ENCODE measurements at places on chromosomes 13 and 19.

DNA sequence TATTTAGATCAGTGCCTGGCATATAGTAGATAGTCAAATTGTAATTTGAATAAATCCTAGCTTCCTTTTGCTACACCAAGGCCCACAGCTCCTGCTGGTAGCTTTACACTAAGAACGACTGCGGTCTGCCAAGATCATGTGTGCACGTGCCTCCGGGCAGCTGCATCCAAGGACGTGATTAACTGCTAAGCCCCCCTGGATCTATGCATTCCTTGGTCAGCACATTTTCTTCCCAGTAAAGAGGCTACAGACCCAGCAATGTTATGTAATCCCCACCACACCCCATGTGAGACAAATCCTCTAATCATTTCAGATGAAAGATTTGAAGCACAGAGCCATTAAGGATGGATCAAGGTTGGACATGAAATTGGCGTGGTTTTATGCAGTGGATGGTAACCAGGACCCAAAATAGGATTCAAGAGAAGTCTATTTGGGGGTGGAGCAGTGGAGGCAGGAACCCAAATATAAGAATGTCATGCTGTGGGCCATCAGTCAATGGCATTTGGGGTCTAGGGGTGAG is 65.2 kb upstream of the PEG3 start:
- no peak for DNase-seq

DNA sequence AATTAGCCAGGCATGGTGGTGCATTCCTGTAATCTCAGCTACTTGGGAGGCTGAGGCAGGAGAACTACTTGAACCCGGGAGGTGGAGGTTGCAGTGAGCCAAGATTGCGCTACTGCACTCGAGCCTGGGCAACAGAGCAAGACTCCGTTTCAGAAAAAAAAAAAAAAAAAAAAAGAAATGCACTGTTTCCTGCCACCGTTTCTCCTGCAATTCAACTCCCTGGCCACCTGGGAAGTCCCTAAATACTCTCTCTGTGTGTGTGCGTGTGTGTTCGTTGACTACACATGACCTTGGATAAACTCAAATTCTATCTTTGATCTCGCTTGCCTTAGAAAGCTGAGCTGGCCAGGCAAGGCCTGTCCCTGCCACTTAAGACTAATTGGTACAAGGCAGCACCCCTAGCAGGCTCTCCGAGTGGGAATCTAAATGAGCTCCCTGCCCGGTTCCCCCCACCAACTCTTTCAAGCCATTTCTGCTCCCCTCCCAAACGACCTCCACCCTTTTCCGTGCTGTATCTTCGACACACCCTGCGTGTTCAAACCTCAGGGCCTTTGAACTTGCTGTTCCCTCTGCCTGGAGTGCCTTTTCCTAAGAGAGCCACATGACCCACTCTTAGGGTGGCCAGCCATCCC is 5.2 kb upstream of the BCAT2 start:
- peak; percentile 35 for DNase-seq

DNA sequence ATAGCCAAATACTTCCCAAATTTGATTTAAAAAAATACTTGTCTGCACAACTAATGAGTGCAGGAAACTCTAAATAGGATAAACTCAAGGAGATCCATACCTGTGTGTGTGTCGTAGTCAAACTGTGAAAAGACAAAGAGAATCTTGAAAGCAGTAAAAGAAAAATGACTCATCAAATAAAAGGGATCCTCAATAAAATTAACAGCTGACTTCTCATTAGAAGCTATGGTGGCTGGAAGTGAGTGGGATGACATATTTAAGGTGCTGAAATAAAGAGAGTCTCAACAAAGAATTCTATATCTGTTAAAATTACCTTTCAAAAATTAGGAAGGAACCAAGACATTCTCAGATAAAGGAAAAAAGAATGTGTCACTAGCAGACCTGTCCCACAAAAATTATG is 13.7 kb downstream of the RNASEH2B start:
- no peak for DNase-seq

DNA sequence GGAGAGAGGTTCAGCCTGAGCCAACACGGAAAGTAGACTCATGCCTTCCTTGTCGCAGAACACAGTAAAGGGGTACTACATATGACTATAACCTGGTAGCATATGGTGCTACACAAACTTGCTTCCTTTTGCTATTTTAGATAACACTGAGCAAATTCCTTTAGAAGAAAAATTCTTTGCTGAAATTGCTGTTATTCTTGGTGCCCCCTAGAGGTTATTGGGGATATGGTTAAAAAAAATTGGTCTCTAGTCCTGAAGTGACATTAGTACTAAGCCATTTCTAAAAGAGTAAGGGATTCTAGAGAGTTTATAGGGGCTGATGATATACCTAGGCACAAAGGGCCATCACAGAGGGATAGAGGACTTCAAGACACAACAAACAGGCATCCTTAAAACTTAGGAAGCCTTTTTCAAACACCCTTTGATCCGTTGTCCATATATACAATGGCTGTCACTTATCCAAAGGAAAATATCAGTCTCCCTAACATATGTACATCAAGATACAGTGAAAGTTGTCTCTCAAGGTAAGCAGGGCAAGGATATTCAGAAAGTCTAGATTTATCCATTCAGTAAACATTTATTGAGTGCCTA is 13.9 kb upstream of the HS6ST3 start:
- no peak for DNase-seq

GRCh38 chr13:83153848-83154247 is 728.4 kb downstream of the SLITRK1 start:
- DNase-seq: no peak

DNA sequence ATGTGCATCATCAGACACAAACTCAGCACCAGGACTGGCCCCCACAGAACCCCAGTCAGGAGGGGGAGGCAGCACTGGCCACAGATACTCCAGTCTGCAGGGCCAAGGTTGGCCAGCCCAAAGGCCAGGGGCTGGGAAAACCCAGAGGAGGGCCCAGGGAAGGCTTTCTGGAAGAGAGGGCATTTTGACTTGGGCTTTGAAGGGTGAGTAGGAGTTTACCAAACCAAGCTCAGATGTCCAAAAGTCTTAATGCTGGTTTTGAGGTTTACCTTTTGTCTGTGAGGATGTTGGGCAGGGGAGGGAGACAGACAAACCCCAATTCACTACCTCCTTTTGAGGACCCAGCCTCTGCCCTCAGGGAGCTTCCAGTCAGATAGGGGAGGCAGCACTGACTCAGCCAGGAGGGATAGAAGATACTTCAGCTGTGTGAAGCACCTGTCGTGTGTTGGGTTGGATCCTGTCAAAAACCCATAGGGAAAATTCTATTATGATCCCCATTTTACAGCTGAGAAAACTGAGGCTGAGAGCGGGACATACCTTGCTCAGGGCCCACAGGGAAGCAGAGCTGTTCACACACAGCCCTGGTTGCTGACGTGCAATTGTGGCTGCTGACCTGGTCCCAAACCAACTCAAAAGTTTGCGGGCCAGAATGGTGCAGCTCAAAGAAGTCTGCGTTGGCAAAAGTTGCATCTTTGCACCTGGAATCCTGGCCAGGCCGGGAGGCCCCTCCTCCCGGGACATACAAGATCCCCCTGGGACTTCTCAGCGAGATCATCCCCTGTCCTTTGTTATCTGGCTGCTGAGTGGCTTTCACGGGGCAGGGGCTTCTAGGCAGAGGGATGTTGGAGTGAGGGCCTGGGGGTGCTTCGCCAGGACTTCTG is 13.1 kb downstream of the CILP2 start:
- DNase-seq: no peak

DNA sequence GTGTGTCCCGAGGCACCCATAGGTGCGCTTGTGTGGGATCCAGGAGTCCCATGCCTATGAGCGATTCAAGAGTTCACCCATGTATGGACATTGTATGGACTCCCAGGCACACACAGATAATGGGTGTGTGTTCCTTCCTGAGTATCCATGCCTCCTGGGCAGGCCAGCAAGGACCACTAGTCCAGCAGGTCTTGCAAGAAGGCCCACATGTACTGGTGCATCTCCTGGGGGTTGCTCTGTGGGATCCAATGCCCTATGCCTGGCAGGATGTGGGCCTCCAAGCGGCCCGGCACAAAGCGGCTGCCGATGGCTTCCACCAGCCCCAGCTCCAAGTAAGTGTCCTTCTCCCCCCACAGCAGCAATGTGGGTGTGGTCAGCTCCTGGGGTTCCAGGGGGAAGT is 5.0 kb downstream of the EPHX3 start:
- no peak for DNase-seq

DNA sequence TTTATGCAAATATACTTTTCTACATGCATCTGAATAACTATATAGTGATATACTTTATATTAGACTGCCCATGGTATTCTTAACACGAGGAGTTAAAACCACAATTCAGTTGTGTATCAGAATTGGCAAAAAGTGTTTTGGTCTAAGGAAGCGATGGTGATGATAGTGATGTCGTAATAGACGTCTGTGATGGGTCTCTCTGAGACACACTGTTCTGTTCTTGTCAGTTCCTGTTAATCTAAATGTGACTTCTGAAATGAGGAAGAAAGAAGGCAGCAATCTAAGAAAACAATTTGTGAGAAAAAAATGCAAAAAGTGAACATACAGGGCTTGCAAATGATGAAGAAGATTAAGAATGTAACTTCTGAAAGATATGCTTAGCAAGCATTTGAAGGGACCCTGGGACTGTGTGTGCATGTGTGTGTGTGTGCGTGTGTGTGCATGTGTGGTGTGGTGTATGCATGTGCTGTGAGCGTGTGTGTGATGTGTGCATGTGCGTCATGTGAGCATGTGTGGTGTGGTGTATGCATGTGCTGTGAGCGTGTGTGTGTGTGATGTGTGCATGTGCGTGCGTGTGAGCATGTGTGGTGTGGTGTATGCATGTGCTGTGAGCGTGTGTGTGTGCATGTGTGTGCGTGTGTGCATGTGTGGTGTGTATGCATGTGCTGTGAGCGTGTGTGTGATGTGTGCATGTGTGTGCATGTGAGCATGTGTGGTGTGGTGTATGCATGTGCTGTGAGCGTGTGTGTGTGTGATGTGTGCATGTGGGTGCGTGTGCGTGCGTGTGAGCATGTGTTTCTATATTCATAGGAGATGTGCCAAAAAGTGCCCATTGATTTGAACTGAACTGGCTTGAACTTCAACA is 131.8 kb downstream of the IRS2 start:
- no peak for DNase-seq

- peak; percentile 45 for DNase-seq
These were observed 106.0 kb downstream of the RAP2A start for GRCh38 chr13:97539651-97540610.

DNA sequence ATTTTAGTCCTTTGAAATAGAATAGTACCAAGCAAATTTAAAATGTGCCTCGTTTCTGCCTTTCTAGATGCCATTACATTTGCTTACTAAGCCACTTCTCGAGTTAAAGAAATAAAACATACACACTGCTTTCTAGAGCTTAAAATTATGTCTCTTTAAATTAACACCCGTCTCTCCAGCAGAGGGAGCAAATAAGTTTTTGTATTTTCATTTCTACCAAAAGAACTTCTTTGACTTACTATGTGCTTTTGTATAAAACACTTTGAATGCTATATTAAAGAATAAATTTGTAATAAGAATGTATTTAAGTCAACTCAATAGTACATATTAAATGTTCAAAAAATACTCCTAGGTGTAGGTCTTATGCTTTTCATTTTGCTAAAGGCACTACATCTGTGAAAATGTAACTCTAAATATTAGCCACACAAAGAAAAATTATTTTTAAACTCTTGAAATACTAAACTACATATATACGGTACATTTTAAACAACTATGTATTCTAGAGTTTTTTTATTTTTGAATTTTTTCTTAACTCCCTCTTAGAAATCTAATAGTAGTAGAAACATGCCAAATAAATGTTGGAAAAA is 269.3 kb upstream of the MIR17HG start:
- DNase-seq: no peak

DNA sequence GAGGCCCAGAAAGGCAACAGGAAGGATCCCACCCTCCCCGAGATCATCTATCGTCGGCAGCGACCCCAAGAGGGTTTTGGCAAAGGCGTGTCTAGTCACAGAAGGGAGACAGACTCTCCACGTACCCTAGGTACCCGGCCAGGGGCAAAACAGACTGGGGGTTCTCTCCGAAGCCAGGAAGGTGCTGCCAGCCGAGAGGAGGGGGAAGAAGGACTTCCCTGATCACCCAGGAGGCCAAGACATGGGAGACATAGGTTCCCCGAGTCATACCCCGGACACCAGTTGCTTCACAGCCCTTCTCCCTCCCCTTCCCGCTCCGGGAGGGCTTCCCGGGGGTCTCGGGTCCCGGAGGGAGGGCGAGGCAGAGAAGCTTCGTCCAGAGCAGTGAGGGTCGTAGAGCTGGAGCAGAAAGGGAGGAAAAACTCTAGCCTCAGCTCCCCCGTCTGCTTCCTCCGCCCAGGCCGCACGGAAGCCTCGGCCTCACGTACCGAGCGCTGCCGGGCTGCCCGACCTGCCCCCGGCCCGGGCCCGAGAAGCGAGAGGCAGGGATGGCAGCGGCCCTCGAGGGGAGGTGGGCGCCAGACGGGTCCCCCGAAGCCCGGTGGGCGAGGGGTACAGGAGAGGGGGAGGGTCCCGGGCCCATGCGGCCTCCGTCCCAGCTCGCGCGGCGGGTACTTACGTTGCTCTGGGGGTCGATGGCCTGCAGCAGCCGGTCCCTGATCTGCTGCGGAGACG is 644 bp downstream of the MED26 start:
- no peak for DNase-seq

- DNase-seq: no peak
These were observed 41.7 kb downstream of the ELL start for GRCh38 chr19:18480006-18480691.

- no peak for DNase-seq
These were observed 1042.9 kb downstream of the UQCRFS1 start for GRCh38 chr19:28170066-28170465.

GRCh38 chr19:44747739-44748425 is 626 bp upstream of the BCL3 start:
- DNase-seq: no peak

DNA sequence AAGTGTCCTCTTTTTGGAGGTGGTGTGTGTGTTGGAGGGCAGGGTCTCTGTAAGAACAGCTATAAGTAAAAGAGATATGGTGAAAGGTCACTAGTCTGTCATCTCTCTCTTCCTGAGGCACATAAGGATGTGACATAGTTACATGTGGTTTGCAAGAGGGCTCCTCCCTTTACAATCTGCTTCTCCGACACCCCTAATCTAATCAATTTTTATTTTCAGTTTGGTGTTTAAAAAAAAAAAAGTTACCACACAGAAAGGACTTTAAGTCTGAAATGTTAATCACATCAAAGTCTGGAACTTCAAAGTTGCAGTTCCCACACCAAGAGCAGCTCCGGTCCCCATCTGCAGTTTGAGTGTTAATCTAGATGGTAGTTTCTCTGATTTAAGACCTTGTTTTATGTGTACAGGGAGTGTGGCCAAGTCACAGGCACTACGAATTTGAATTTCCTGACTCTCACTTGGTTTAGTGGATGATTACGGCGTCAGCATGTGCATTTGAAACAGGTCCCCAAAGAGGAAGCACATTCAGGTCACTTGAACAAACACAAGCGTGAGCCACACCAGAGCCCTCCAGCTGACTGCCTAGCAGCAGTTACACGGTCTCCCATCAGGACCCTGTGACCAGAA is 53.1 kb downstream of the FOXO1 start:
- peak; percentile 75 for DNase-seq

DNA sequence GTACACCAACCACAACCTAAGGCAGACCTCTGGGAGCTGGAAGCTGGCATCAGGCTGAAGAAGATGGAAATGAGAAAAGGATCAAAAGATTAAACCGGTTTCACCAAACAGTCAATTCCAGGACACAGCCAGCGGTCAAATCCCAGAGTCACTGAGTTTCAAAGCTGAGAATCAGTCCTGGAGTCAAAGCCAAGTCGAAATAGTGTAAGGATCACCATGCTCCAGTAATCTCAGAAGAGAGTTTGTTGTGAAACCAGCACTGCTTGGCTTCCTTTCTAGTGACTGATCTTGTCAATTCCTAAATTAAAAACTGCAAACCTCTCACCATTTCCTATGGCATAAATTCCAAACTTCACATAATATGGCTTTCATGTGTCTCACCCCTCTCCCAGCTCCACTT is 198.8 kb downstream of the GPC6 start:
- DNase-seq: no peak

All from activated CD4-positive, alpha-beta T cell treated with anti-CD3 and anti-CD28 coated beads, Interleukin-2, amount 50 U/mL, for 16 hours (primary cell).